ENCODE measurements at places on chromosomes 2 and 18.
A peak's percentile ranks its signal among the peaks of the same experiment; 100 is the strongest.

DNA sequence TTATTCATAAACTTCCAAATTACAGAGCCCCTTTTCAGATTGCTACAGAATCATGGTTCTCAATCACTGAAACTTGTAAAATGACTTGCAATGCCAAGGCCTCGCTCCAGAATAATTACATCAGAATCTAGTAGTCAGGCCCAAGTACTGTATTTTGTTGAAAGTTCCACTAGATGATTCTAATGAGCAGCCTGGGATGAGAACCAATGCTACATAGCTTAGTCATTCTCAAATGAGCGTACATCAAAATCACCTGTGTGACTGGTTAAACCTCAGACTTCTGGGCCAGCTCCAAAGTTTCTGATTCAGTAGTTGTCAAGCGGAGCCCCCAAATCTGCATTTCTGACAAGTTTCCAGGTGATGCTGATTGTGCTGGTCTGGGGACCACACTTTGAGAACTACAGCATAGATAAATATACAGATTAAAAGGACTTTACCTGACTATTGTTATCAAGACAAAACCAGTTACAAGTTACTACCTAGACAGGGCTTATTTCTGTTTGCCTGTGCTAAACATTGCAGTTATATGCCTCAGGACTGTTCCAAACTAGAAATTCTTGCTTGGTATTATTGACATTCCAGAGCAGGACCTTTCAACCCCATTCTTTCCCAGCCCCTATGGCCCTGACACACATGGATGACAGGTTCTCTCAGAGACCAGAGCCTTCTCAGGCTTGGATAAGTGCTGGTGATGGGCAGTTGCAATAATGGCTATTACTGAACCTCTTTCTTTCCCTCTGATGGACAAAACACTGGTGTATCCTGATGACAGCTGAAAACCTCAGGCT lies 83.1 kb downstream of the UPP2 start:
- DNase-seq, result no peak

DNA sequence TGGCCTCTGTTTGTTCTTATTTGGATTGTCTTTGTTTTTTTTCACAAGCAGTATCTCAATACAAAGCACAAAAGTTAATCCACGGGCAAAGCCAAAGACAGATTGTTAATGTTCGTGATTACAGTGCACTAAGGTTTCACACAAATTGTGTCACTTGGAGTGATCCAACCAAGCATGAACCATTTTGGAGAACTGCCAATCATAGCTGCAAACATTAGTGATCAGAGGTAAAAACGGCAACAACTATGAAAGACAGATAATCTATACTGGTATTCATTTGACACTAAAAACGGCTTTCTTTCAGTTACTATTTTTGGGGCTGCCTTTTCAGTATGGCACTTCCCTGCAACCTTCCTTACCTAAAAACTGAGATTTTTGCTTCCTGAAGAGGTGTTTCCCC lies 213.1 kb upstream of the GULP1 start:
- no peak for DNase-seq

- DNase-seq, result no peak
Measured at GRCh38 chr2:157301307-157301706, 24.3 kb downstream of the ERMN start.

DNA sequence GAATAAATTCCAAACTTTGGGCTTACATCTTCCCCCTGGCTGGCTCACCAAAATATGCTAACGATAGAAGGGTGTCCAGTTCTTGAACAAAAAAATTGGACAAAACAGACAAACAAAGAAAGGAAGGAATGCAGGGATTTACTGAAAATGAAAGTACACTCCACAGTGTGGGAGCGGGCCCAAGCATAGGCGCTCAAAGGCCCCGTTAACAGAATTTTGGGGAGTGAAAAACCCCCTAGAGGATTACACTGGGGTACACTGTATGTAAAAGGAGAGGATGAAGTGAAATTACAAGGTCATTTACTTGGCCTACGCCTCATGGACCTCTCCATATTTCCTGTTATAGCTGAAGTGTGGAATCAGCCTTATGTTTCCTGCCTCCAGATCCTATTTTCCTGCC lies 899.7 kb downstream of the DSC3 start:
- no peak for DNase-seq

DNA sequence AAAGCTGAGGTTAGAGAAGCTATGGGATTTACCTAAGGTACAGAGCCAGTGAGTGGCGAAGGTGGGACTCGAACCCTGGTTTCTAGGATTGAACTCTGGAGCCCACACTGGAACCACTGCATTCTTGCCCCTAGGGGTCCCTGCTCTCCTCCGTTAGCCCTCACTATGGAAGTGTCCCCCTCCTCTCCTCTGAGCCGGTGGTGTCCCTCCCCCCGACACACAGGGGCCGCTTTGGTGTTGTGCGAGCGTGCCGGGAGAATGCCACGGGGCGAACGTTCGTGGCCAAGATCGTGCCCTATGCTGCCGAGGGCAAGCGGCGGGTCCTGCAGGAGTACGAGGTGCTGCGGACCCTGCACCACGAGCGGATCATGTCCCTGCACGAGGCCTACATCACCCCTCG lies 8.5 kb upstream of the GMPPA start:
- DNase-seq, result no peak

DNA sequence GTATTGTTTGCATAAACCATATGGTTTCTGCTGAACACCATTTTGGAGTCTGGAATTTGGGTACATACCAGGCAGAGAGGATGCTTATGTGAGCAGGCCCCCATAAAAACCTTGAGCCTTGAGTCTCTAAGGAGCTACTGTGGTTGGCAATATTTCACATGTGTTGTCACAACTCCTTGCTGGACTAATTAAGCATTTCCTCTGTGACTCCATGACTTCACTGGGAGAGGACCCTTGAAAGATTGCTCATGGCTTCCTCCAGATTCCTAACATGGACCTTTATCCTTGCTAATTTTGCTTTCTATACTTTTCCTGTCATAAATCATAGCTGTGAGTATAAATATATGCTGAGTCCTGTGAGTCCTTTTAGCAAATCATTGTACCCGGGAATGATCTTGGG lies 7.6 kb upstream of the COQ10B start:
- DNase-seq, result no peak

DNA sequence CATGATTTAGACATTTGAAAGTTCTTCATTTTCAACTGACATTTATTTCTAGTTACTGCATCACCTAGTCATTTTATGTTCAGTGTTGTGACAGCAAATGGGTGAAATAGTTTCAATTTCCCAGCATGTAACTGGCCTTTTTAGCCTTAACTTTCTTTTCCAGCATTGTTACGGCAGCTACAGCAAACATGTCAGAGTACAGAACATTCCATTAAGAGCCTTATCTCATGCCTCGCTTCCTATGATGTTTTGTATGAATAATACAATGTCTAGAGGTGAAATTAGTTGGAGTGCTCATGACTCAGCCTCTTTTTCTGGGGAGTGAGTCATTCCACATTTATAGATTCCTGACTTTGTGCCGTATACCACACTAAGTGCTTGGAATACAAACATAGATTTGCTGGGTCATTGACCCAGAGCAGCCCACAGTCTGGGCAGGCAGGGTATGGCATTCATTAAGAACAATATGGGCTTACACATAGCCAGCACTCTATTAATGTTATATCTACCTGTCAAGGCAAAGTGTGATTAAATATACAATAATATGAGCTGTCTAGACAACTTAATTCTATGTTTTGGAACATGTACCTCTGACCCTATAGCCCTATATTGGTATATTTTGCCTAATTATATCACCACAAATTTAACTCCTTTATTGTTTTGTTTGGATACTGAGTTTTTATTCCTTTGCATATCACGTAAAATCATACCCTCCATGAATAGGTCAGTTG lies 72.2 kb downstream of the MAP2 start:
- DNase-seq, result peak; percentile 82

- DNase-seq, result no peak
Measured at GRCh38 chr18:76042511-76042910, 452.5 kb downstream of the ZNF516 start.

DNA sequence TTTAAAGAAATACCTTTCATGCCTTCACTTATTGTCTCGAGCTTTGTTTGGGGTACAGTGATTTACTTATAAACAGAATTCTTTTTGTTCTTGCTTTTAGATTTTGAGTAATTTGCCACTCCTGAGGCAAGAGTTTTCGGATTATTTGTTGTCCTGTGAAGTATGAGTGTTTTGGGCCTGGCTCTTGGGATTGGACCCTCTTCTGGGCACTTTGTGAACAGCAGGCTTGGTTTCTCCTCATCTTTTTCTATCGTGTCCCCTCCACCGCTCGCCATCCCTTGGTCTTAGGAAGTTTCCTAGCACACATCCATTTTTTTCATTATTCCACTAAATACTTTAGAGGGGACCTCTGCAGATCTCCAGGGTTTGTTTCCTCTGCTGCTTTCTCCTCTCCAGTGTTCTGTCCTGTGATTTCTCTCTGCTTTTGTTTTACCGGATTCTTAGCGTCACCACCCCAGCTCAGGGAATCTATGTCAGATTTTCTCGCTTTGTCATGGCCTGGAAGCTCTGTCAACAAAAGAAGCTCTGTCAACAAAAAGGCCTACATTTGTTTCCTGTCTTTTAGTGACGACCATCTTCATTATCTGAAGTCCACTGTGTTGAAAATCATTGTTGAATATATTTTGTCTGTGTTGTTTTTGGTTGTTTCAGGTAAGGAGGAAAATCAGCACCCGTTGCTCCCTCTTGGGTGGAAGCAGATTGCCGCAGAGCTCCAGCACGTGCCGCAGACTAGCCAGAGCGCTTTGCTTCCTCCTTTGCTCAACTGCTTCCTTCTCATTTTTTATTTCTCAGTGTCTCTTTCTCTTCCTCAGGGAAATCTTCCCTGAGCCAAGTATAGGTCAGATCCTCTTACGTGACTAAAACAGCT lies 27.8 kb downstream of the ANKRD62 start:
- no peak for DNase-seq

GRCh38 chr2:42338567-42339190 lies 22.3 kb downstream of the COX7A2L start:
- no peak for DNase-seq

- DNase-seq, result no peak
Measured at GRCh38 chr18:48615566-48616401, 77.0 kb downstream of the CTIF start.

DNA sequence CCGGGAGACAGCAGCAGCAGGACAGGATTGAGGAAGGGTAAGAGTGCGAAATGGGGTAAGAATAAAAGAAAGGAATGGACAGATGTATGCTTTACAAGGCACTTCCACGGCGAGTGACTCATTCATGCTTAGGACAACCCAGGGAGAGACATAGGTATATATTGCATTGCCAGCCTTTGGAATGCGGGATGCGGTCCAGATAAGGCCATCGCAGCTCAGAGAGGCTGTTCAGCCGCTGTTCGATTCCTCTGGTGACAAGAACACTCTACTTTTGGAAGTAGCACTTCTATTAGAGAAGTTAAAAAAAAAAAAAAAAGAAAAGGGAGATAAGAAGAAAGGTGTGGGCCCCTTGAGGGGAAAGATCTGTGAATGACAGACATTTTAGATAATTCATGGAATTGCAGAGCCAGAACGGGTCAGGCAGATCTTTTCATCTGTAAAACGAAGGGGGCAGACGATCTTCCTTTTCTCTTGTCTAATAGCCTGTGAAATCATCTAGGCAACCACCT lies 819 bp upstream of the NCOA1 start:
- DNase-seq, result peak; percentile 31

DNA sequence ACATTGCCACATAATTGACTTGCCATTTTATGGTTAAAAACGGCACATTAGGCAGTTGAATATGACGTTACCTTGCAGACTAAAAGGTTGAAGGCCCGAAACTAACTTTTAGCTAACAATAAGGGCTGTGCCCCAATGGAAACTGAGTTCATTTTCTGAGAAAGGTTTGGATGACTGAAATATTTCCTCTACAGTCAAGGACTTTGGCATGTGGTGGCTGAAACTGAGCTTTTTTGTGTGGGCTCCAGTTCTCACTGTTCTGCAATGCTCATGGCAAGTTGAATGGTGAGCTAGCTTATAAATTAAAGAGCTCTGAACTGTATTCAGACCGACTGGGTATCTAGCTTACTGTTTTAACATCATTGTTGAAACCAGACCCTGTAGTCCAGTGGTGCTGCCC lies 23.8 kb upstream of the TXNDC2 start:
- DNase-seq, result no peak

- peak; percentile 45 for DNase-seq
Measured at GRCh38 chr2:239644011-239644410, 243.2 kb upstream of the HDAC4 start.

- peak; percentile 68 for DNase-seq
Measured at GRCh38 chr2:165274698-165275097, 35.5 kb downstream of the SCN2A start.

DNA sequence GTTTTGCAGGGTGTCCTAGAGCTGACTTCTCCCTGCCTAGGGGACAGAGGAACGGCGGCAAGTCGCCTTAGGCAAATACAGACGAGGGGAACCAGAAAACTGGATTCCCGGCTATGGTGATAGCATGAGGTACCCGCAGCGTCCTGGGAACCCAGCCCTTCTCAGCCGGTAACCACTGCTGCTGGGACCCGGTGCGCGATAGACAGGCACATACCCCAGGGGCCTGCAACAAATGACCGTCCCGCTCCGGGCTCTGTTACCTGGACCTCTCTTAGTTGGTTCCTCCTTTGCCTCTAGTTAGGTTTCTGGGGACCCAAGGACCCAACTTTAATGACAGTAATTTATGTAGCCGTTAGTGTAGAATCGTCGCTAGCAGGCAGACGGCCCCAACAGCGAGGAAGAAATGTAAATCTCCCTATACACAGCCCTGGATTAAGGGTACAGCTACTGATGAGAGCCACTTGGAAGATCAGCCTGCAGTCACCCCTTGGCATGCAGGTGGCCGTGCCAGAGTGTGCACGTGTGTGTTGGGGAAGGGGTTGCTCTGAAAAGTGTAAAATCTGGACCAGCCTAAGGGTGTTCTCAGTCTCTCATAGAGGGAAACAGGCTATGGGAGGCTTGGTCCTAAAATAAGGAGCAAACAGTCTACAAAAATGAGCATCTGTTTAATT lies 819 bp upstream of the SERPINE2 start:
- DNase-seq, result no peak

DNA sequence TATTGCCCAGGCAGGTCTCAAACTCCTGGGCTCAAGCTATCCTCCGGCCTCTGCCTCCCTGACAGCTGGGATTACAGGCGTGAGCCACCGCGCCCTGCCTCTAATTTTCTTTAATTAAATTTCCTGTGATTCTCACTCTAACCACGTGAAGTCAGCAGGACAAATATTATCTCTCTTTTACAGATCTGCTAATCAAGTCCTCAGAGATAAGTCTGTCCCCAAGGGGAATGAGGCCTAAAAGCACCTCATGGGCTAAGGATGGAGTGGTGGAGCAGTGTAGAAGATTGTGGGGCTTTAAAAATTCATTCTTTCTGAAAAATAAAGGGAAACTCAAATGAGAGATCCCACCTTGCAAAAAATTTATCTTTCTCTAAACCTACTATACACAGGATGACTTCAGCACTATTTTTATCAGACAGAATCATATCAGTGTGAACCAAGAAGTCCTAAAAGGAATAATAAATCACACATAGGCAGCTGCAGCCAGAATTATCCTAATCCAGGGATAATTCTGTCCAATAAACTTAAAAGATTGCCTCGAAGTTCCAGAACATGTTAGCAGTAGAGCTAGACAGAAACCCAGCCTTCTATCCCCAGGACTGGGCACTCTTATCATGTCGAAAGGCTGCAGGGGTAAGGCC lies 38.3 kb upstream of the BMPR2 start:
- DNase-seq, result no peak

- no peak for DNase-seq
Measured at GRCh38 chr2:220241423-220241822, 614.0 kb downstream of the SLC4A3 start.
